Liver (tissue), 10 donors: ENCODE measurements at places on chromosomes 12 and 14. TPM values are rescaled to one million over a fixed set of nuclear protein-coding genes. Genes with fewer than 3 reads are reported as not detected.

DNA sequence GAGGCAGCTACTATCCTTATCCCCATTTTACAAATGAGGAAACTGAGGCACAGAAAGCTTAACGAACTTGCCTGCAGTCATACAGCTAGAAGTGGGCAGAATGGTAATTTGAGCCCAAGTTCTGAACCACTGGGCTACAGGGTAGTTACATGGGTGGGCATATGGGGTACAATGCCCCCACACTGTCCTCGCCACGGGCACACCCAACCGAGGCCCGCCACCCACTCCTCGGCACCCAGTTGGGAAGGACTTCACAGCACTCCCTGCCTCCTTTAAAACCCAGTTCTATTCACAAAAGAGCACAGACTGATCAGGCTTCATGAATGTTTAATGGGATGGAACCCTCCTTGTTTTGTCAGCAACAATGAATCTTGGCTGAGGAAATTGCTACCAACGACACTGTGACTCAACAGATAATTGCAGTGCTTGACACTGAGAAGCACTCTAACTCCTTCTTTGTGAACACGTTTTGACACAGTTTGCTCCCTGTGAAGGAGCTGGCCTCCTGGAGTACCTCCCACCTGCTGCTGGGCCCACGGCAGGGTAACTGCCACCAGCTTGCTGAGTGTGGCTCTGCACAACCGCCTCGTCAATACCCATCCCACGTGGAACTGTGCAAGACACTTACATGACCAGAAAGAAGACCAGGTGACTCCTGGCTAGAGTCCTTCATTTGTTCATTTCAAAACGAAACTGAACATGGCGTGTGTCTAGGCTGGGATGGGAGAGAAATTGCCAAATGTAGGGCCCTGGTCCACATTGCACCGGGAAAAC is 63.5 kb downstream of the CLMN start:
- no peak for DNase-seq

DNA sequence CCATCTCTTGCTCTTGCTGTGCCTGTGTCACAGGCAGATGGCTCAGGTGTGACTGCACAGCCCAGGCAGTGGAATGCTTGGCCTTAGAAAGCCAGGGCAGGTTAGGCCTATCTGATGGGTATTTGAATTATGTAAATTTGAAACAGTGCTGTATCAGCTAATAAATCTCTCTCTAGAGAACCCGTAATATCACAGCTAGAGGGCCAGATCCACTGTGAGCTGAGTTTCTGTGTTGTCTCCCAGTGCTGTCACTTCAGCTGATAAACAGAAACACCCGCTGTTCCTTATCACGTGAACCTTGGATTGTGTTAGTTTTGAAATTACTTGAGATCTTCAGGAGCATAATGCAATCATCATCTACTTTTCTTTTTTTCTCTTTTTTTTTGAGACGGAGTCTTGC is 21.5 kb upstream of the ALDH2 start:
- DNase-seq = no peak

GRCh38 chr14:44962334-44963043 is 499 bp downstream of the TOGARAM1 start:
- DNase-seq = peak; percentile 36

- no peak for DNase-seq
Measured at GRCh38 chr14:71208702-71209357, 301.6 kb downstream of the PCNX1 start.

GRCh38 chr12:131827961-131828534 is at the start of gene MMP17:
Gene MMP17 (plus strand): TSS chr12:131828393. CDS start chr12:131828495, 102 bp downstream.
- no peak for DNase-seq

DNA sequence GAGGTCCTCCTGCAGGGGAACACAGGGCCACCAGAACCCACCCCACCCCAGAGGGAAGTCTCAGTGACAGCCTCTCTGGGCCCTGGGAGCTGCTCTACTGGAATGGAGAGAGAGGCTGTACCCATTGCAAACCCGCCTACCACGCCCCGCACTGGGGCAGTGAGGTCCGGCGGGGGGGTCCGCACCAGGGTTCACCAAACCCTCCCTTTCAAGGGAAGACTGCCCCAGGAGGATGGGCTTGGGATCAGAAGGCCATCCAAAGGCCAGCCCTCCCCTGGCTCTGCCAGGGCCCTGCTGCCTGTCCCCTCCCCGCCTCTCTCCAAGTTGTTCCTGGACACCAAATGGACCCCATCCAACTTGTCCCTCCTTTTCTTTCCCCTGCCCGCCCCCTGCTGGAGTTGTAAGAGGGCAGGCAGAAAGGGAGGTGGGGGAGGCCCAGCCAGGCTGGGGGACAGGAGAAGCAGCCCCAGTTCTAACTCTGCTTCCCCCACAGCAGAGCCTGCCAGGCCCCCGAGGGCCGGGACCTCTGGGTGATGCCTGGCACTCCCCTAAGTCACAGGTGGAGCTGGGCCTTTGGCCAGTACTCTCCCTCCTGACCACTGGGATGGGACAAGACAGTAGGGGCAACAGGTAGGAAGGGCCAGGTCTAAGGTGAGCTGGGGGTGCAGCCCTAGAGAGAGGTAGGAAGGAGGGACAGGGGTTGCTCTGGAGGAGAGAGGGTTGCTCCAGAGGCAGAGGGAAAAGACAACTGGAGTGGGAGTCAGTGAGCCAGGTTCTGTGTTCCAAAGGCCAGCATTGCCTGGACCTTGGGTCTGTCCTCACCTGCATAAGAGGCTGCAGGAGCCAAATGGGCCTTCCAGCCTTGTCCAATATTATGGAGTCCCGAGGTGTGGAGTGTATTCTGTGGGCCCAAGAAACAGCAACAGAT is 3.2 kb upstream of the DIO3 start:
- no peak for DNase-seq

DNA sequence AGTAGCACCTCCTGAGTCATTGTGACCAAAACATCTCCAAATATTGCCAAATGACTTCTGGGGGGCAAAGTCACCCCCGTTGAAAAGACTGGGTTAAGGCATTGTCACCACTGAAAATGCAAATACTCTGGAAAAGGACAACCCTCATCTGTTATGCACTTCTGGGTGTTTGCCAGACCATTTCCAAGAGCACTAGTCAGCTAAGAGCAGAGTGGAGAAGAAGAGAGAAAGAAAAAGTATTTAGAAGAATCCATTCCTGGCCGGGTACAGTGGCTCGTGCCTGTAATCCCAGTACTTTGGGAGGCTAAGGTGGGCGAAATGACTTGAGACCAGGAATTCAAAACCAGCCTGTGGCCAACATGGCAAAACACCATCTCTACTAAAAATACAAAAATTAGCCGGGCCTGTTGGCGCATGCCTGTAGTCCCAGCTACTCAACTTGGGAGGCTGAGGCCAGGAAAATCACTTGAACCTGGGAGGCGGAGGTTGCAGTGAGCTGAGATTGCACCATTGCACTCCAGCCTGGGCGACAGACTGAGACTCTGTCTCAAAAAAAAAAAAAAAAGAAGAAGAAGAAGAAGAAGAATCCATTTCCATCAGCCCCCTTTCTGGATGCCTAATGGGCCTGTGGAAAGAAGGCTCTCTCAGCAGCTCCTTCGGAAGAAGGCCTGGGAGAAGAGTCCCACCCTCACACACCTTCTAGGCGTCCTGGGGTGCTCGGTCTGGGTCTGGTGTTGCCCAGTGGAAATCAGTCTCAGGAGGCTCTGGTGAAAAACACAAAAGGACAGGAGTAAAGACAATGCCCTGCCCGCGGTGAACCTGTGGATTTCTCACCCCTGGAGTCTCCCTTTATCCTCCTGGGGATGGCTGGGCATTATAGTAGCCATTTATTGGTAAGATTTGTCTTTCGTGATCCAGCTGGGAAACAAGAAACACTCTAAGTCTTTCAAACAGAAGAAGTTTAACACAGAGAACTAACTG is 3.5 kb upstream of the LTBR start:
- no peak for DNase-seq

DNA sequence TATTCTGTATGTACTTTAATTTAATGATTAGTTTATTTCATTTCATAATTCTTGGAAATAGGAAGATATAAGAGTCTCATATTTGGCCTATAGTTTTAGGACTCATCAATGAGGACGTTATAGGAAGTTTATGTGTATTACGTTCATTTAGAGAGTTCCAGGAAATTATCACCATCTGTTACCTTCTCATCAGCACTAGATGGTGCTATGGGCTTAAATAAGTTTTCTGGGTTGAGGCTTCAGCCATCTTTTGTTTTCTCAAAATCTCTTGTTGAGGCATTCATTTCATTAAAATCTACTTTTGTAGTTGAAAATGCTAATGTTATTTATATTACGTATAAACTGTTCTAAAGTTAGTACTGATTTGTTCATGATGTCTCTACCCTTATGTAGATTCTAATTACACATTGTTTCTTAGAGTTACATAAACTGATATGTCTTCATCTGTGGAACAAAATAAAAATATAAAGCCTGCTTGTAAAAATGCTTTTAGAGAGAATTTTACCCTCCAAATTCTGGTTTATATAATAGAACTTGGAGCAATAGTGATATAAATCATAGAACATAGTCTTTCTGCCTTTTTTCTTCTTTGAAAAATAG is 89.2 kb downstream of the CFAP54 start:
- no peak for DNase-seq

DNA sequence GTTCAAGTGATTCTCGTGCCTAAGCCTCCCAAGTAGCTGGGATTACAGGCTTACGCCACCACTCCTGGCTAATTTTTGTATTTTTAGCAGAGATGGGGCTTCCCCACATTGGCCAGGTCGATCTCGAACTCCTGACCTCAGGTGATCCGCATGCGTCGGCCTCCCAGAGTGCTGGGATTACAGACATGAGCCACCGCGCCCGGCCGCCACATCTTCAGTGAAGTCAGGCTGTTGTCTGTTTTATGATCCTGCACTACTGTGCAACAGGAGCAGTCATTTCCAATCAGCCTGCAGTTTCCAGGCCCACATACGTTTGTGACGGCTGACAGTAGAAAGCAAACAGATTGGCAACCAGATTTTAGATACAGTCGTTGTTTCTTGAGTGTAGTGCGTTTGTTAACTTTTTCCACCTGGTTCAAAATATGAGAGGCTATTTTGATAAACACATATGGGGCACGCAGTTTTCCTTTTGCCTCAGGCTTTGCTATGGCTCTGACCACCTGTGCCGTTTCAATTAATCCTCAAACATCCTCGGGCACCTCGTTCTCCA is 74.8 kb downstream of the LGMN start:
- no peak for DNase-seq

DNA sequence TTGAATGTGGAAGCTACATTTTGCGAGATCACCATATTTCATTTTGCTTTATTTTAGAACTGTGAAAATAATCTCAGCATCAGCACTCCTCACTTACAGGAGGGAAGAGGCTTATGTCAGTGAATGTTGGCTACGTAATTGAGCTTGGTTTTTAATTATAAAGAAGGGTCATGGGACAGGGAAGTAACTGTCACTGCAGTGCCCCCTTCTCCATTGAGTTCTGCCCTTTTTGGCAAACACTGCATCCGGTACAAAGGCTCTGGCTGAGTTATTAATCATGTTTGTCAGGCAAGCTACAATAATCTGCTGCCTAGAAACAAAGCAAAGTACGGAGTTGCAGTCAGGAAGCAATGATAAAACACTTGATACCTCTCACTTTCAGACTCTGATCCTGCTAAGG is 546.7 kb downstream of the SNAPC1 start:
- DNase-seq = no peak

- no peak for DNase-seq
Measured at GRCh38 chr12:89789862-89790261, 81.2 kb upstream of the ATP2B1 start.

DNA sequence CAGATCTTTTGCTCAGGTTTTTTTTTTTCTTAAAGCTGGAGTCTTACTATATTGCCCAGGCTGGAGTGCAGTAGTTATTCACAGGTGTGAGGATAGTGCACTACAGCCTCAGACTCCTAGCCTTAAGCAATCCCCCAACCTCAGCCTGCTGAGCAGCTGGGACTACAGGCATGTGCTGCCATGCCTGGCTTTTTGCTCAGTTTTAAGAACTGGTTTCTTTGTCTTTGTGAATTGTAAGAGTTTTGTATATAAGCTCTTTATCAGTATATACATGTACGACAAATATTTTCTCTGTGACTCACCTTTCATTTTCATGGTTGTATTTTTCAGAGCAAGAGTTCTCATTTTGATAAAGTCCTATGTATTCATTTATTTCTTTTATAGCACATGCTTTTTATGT is 33.3 kb upstream of the C2CD5 start:
- DNase-seq = no peak

DNA sequence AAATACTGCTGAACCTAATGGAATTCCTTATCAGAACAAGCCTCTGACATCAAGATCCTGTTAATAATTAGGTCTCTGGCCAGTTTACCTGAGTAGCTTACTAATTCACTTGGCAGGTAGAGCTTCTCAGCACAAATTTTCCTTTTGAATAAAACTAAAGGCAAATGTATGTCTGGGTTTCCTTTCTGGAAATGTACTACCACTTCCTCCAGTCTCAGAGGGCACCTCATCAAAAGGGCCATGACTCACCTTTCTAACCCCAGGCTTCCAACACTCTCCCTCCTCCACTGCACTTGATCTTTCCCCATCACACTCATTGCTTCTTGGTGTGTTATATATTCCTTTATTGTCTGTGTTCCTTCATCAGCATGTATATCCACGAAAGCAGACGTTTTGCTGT is 90.5 kb downstream of the SLC2A13 start:
- no peak for DNase-seq

HOXC13 gene
- polyA plus RNA-seq = not detected

TPH2 gene
- not detected for polyA plus RNA-seq

RIMKLB gene
- polyA plus RNA-seq = 1.6 TPM

MOK gene
- 2.8 TPM for polyA plus RNA-seq
